NCI-H146 (cell line): ENCODE measurements at places on chromosomes 16 and 17.

DNA sequence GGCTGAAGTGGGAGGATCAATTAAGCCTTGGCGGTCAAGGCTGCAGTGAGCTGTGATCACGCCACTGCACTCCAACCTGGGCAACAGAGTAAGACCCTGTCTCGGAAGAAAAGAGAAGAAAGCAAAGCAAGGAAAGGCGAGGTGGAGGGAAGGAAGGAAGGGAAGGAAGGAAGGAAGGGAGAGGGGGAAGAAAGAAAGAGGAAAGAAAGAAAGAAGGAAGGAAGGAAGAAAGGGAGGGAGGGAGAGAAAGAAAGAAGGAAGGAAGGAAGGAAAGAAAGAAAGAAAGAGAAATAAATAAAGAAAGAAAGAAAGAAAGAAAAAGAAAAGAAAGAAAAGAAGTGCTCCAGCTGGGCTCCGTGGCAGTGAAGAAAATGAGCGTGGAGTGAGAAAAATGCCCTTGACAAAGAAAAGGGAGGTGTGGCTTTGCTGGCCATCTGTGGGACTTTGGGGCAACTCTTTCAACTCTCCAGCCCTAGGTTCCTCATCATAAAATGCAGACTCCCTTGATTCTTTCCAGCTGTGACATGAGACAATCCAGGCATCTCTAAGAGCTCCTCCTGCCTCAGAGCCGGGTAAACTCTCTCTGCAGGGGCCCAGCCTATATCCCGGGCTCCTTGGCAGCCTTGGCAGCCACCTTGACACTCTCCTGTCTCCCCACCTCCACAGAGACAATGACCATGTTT lies 2.4 kb downstream of the GSDMA start:
- DNase-seq = no peak

- DNase-seq = peak; percentile 42
Observed at GRCh38 chr16:56600398-56600999, 7.9 kb upstream of the MT2A start.

DNA sequence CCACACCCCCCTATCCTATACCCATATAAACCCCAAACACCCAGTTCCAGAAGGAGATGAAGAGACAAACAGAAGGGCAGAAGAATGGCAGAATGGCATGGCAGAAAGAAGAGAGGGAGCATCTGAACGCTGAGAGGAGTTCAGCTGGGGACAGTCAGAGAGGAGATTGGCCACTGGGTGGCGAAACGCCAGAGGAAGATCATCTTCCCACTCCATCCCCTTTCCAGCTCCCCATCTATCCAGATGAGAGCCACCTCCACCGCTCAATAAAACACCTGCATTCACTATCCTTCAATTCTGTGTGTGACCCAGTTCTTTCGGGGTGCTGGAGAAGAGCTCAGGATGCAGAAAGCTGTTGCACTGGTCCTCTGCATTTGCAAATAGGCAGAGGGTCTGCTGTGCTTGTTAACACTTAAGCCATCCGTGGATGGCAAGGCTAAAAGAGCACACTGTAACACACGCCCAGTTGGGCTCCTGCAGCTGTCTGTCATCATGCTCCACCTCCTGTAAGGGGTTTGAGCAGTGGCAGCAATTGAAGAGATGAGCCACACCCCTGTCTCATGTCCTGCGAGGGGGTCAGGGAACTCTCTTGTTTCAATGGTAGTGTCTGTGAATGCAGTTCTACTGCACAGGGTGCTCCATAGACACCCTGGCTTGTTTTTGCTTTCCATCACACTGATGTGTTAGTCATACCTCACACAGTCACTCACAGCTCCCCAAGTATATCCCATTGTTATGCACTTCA lies 1034.8 kb upstream of the RBFOX1 start:
- no peak for DNase-seq

GRCh38 chr17:47223007-47223406 lies 13.9 kb downstream of the MYL4 start:
- DNase-seq = no peak

DNA sequence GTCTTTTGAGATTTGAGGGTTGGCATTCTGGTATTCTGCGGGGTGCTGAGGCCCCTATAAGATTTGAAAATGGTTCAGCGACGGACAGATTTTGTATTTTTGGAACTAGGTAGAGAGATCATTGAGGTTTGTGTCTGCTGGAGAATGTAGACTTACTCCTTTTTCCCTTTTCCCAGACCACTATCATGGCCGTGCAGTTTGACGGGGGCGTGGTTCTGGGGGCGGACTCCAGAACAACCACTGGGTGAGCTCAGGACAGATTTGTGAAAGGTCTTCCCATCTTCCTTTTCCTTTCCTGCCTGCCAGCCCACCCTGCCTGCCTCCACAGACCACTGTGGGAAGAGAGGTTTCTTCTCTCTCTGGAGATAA lies 572 bp downstream of the PSMB6 start:
- peak; percentile 16 for DNase-seq

DNA sequence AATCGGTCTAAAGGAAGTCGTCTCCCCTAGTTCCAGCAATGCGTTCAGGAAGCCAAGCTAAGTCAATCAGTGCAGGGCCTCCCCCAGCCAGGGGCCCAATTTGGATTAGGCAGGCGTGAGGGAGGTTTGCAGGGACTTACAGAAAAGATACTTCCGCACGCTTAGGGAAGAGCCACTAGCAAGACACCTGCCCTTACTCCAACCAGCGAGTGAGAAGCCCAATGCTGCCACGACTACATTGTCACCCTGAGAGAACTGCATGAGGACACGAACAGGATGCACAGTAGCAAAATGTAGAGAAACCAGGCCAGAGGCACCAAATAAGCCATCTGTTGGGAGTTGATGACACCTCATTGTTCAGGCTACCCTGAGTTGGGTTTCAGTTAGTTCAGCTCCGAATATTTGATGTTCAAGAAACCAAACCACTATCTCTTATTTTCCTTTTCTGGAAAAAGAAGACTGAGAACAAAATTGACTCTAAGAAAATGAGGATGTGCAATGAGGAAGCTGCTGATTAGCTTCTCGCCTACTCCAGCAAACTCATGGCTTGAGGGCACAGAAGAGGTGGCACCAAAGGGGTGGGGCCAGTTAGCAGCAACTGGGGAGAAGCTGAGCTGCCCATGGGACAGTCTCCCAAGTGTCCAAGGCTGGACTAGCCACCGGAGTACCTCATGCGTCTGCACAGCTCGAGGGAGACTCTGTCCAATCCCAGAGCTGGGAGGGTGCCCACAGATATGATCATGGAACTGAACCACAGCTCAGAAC lies 29.3 kb downstream of the TK2 start:
- no peak for DNase-seq

GRCh38 chr16:3776316-3776715 lies 59.0 kb upstream of the TRAP1 start:
- no peak for DNase-seq

DNA sequence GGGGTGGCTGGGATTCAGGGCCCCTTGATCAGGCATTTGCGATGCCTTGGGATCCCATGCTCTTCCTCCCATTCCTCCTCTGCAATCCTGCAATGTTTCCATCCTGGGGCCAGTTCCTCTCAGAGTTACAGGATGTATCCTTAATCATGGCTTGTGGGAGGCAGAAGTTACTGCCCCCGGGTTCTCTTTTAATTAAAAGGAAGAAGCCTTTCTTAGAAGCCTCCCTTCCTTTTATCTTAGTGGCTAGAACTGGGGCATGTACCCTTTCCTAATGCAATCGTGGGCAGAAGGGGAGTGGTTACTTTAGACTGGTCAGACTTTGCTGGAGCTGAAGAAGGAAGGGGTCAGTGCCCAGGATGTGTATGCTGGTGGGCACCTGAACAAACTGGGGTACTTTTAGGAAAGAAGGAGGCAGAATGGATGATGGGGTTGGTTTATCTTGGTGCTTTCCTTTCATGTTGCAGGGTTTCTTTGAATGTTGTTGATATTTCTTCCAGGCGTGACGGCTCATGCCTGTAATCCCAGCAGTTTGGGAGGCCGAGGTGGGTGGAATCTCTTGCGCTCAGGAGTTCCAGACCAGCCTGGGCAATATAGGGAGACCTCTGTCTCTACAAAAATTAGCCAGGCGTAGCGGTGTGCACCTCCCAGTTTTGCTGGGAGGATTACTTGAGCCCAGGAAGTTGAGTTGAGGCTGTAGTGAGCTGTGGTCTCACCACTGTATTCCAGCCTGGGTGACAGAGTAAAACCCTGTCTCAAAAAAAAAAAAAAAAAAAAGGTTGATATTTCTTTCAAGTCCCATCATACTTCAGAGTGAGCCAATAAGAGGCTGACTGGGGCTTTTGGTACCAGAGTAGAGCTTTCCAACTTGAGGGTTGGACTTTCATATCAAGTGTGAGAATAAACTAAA lies 13.2 kb upstream of the SPN start:
- no peak for DNase-seq

DNA sequence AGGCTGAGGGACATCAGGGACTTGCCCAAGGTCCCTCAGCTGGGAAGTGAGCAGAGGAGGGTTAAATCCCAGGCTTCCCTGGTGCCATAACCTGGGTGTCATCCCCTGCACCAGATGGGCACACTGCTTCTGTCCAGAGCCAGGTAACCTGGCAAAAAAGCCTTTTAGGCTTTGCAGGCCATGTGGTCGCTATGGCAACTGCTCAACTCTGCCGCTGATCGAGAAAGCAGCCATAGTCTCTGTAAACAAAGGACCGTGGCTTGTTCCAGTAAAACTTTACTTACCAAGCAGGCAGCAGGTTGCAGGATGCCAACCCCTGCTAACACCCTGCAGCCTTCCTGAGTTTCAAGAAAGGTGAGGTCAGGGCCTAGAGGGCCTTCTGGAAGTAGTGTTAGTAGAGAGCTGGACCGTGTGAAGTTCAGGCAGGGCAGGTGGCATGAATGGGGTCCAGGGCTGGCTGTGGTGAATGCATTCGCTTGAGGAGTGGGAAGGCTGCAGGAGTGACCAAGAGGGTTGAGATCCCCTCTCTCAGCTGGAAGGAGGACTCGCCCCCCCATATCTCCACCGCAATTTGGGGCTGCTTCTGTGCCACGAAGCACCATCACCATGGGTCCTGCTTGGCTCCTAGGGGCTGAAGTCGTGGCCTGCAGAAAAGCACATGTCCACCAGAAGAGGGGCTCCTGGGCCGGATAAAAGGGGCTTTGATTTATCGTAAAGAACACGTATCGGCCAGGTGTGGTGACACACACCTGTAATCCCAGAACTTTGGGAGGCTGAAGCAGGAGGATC lies 91.3 kb downstream of the SOCS1 start:
- peak; percentile 11 for DNase-seq

GRCh38 chr16:58518083-58518979 lies 3.0 kb downstream of the SETD6 start:
- no peak for DNase-seq

DNA sequence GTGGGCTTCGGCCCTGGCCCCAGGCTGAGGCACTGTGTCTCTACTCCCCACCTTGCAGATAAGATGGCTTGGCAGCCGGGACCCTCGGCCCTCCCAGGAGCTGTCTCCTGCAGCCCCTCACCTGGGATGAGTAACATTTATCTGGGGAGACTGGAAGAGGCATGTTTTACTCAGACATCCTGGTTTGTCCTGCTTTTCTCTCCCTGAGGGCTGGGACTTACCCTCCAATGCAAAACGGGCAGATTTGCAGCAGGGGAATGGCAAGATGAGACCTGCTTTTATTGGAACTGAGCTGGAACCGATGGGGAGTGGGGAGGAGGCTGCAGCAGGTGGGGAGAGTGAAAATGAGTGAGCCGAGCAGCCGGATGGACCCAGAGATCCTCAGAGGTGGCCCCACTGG lies 27.3 kb upstream of the UBE2G1 start:
- no peak for DNase-seq

GRCh38 chr16:22355487-22355908 lies 18.9 kb downstream of the CDR2 start:
- no peak for DNase-seq

DNA sequence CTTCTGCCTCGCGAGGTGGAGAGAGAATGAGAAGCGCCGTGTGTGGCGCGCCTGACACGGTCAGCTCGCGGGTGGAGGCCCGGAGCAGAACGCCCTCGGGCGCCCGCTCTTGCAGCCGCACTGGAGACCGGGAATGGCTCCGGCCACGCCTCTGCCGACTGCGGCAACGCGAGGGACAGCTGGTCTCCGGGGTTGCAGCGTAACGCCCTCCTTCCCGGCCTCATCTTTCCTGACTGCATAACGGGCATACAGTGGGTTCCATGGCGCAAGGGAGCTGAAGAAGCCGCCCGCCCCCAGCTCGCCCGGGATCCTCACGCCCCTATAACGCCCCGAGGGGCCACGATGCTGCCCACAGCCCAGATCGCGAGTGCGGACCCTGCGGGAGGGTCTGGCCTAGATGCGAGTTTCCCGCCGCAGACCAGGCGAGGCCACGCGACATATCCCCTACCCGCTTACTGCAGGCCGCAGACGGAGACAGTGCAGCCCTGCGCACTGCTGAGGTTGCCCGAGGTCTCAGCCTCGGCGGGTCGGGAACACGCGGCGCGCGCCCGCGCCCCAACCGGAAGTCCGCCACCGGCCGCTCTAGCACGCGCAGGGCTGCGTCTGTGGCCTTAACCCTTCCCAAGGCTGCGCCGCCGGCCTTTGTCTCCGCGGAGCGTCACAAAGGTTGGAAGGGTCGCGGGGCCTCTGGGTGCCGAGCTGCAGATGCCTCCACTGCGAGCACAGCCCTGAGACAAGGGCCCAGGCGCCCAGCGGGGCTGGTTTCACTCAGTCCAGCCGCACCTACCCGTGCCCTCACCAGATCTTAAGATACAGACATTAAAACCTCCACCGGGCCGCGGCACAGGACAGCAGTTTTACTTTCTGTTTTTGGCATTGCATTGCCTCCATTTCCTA lies 18.8 kb downstream of the BCL7C start:
- DNase-seq = peak; percentile 97

GRCh38 chr17:76138234-76138895 lies 2.7 kb downstream of the FOXJ1 start:
- peak; percentile 74 for DNase-seq

GRCh38 chr16:12461201-12461600 lies 342.5 kb downstream of the CPPED1 start:
- DNase-seq = no peak

DNA sequence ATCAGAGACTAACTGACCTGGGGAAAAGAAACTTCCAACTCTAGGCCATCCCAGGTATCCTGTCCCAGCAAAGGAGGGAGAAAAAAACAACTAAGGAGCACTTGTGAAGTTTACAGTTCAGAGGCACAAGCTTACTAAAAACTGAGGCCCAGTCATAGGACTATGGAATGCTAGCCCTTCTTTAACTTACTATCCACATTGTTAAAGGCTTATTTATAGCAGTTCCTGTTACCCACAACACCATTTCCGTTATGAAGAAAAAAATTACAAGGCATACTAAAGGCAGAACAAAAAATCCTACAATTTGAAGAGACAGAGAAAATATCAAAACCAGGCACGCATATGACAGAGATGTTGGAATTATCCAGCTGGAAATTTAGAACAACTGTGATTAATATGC lies 159.1 kb downstream of the CDH11 start:
- DNase-seq = no peak

GRCh38 chr17:63181856-63182255 lies 215.8 kb downstream of the TANC2 start:
- no peak for DNase-seq
